ENCODE measurements at places on chromosomes 7 and 10.
A peak's percentile ranks its signal among the peaks of the same experiment; 100 is the strongest.

DNA sequence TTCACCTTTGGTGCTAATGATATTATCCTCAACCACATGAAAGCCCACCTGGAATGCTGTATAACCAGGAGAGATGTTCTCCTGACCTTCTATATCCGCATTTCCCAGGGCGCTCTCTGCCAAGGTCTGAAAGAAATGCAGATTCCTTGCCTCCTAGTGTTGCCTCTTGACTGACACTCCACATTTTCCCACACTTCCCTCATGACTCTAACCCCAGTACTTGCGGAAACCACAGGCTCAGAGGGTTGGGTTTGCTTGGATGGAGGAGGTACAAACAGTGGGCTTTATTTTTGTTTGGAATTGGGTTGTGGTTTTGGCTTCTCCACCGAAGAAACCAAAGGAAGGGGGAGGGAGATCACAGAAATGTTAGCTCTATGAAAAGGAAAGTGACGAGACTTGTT lies 222.9 kb upstream of the CELF2 start:
- no peak for DNase-seq

DNA sequence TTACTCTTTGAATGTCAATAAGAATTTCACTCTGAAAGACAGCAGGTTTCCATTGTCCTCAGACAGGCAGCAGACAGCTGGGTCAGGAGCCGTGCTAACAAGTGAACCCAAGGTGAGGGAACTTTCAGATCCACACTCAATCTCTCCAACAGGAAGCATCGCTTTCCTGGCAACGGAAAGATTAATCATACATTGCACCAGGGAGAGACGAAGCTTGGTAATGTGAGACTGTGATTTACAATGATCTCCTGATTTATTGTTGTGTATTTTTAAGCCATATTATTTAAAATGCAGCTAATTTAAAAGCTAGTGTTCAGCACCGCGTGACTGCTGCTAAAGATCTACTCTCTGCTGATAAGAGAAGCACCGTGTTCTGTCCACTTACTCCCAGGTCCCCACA lies 17.5 kb upstream of the NOM1 start:
- peak; percentile 81 for DNase-seq

DNA sequence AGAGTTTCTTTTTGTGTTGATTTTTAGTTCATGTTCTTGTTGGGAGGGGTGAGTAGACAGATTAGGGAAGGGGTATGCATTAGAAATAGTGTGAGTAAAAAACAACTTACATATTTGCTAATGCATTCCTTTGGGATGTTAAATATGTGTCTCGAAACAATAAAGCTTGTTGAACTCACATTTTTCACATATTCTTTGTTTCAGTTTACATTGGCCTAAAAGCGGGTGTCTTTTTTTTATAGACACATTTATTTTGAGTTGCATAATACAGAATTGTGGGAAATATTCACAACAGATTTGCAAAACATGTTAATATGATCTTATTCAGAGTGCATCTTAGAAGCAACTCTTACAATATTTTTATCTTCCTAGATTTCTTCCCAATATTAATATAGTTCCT lies 337.5 kb upstream of the CNTNAP2 start:
- DNase-seq = no peak

- DNase-seq = peak; percentile 58
These were observed 26.7 kb downstream of the MICALL2 start for GRCh38 chr7:1432411-1433082.

DNA sequence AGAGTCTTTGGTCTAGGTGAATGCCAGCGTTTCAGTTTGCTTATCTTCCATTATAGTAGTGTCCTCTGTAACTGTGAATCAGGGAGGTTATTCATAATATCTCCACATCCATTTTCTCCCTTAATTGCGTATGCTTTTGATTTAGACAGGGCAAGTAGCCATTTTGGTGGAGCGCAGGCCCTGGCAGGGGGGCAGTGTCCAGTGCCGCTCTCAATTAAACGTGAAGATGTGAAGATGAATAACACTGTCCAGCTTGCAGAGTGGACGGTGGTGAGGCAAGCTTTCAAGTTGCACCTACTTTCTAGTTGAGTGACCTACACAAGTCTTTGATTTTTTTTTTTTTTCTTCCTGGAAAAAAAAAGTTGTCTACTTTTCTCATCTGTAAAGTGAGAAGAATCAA lies 4.5 kb downstream of the TSPAN14 start:
- DNase-seq = no peak

DNA sequence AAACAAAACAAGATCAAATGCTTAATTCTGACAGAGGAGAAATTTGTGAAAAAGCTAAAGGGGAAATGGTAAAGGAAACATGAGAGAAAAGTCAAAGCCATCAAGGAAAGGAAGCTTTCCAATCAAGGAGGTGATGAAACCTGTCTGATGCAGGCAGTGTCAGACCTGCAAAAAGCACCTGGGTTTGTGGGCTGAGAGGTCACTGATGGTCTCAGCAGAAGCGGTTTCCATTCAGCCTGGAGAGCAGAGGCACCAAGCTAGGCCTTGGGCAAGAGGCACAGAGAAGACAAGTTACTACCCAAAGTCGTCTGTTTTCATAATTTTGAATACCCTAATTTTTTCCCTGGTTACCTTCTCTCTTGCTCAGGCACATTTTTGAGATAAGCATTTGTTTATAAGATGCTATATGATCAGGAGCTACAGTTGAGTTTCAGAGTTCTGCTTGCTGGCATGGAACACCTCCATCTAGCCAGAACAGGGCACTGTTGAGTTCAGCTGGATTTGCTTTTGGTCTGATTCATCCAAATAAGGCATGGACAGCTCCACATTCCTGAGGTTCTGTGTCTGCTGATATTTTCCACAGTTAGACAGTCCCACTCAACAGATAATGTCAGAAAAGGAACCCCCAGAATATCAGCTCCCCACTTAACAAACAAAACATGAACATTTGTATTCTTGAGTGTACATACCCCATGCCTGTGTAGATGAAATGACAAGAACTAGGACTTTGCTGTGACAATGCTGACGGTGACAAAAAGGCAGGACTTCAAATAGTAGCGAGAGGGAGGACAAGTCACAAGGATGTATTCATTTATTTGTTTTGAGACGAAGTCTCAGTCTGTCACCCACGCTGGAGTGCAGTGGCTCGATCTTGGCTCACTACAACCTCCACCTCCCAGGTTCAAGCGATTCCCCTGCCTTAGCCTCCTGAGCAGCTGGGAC lies 4.9 kb upstream of the PPIA start:
- no peak for DNase-seq

DNA sequence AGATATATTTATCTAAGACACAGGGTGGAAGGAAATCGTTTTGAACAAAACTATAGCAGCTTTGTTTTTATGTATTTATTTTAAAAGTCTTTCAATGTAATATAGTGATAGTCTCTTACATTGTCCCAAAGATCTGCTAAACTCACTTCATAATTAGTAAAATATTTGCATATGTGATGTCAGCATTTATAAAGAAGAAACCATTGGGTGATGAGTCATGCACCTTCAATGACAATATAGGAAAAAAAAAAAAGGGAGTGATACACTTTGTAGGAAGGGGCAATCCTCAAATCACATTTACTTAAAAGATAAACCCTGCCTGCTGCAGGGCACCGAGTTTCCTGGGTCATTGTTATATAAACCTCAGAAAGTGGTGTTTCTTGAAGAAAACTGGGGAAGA lies 112.4 kb upstream of the SEMA3C start:
- DNase-seq = no peak

GRCh38 chr10:809671-810350 lies 120.3 kb upstream of the DIP2C start:
- DNase-seq = no peak

- DNase-seq = no peak
These were observed 71.5 kb downstream of the ZMIZ1 start for GRCh38 chr10:79140085-79140793.

Measured in kidney capillary endothelial cell (primary cell).